Stimulated activated CD4-positive, alpha-beta T cell treated with anti-CD3 and anti-CD28 coated beads, Interleukin-4, amount 100 ng/mL, for 1 hour (primary cell): ENCODE measurements at places on chromosomes 5 and 9.

- DNase-seq = no peak
These were observed 15.3 kb downstream of the NFIB start for GRCh38 chr9:14298601-14299022.

- no peak for DNase-seq
These were observed 25.9 kb upstream of the MSANTD3 start for GRCh38 chr9:100401042-100401441.

DNA sequence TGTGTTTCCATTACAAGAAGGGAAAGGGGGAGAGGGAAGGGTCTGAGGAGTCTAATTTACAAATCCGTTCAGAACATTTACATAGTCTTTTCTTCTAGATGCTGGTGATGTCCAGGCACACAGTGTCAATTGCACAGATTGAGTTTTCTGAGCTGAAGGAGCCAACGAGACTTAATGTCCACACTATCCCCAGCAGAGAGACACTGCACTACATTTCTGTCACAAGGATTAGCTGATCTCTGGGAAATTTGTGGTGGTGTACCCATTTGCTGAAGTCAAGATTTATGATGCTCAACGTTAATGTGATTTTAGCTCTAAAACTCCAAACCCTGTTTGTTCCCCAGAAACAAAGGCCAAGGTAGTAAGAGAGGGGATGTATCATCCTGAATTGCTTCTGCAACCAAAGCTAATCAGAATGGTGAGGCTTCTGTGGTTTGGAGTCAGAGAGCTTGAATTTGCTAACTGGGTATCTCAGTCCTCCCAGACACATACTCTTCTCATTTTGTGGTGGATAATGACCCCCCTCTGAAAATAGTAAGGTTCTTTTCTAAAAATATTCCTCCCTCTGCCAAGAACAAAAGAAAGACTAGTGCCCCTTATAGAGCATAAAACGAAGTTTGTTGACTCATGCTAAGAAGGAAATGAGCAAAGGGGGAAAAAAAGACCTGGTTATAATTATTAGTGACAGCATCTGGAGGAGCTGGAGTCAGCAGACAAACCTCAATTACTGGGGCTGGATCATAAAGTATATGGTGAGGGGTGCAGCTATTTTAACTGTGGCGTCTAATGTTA, 416.9 kb downstream of the PSAT1 start:
- no peak for DNase-seq

- no peak for DNase-seq
These were observed 93.5 kb upstream of the CACNA1B start for GRCh38 chr9:137784046-137784445.

GRCh38 chr5:119288379-119289033, 67.3 kb upstream of the TNFAIP8 start:
- DNase-seq = no peak

DNA sequence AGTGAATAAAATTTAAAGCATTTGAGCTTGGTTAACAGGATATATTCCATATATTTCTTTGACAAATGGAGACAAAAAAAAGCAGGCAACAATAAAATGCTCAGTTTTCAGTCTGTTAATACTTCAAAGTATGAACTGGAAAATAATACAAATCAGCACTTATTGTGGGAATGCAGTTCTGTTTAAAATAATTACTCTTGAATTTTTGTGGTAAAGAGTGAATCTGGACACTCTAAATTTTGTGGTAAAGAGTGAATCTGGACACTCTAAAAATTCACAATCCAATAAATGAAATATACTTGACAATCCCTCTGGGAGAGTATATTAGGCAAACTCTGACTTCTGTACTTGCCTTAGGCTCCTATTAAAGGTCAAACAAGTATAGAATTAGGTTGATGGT, 141.9 kb upstream of the RASA1 start:
- no peak for DNase-seq

DNA sequence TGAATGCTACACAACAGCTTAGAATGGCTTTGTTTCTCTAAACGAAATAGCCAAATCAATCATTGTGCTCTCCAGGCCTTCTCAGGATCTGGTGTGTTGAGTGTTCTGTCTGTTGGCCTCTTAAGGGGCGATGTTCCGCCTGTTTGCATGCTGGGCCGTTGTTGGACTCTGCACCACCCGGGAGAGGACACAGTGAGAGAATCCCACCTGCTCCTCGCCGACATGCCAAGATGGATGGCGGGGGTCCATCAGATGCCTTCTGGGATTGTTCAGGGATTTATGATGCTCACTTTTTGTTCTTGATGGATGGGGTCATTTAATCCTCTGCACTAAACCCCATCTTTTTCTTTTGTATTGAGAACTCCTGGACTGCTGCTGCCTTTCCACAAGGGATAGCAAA, 159.9 kb downstream of the NTRK2 start:
- DNase-seq = no peak

- DNase-seq = no peak
These were observed 109.7 kb upstream of the LHFPL2 start for GRCh38 chr5:78758169-78758839.

DNA sequence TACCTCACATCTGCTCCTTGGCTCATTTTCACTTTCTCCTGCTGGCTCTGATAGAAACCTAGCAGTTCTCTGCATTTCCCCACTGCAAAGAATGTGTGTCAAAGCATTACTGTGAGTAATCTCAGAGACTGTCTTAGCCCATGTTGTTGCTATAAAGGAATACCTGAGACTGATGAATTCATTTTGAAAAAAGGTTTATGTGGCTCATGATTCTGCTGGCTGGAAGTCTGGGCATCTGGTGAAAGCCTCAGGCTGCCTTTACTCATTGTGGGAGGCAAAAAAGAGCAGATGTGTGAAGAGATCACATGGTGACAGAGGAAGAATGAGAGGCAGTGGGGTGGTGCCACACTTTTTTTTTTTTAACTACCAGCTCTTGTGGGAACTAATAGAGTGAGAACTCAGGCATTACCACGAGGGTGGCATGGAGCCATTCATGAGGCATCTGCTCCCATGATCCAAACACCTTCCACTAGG, 191.6 kb upstream of the CTNND2 start:
- DNase-seq = no peak

DNA sequence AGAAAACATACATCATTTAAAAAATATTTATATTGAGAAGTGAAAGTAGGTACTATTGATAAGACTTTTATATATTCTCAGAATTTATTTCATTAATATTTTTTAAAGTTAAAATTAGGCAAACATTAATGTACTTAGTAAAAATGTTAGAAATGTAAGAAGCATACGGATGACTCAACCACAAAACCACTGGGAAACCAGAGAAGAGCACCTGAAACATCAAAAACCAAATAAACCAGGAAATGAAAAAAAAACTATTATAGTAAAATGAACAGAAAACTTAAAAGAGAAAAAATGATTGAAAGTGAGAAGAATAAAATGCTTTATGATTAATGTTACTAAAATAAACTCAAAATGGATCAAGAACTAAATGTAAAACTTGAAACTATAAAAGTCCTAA, 233.2 kb upstream of the DAB2 start:
- no peak for DNase-seq

DNA sequence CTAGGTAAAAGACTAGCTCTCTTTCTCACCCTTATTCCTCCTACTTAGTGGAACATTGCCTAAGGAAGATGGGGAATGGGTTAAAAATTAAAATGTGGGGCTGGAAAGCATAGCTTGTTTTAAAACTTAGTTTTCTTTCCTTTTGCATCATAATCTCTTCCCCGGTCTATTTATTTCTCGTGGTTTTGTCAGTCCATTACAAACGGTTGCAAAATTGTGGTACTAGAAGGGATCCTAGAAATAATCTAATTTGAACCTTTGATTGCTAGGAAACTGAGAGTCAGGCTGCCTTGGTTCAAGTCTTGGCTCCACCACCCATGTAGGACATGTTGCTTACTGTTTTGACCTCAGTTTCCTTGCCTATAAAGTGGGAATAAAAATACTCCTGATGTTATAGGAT, 1.3 kb downstream of the IL31RA start:
- no peak for DNase-seq

- DNase-seq = no peak
These were observed 70.4 kb downstream of the OTP start for GRCh38 chr5:77568082-77568481.

DNA sequence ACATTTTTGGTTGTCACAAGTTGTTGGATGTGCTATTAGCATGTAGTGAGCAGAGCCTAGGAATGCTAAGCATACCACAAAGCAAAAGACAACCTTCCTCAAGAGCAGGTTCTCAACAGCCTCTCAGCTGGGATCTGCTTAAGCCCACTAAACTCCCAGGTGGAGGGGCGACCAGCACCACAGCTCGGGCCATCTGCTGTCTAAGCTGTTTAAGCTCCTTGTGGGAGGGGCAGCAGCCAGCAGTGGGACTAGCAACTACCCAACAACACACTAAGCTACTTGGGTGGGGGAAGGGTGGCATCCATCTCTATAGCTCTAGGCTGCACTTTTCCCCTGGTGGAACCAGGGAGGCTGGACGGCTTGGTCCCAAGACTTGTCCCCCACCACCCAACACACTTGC, 1052.7 kb upstream of the ARRDC3 start:
- no peak for DNase-seq

GRCh38 chr9:131277287-131277909, 1.1 kb upstream of the FAM78A start:
- DNase-seq = no peak

DNA sequence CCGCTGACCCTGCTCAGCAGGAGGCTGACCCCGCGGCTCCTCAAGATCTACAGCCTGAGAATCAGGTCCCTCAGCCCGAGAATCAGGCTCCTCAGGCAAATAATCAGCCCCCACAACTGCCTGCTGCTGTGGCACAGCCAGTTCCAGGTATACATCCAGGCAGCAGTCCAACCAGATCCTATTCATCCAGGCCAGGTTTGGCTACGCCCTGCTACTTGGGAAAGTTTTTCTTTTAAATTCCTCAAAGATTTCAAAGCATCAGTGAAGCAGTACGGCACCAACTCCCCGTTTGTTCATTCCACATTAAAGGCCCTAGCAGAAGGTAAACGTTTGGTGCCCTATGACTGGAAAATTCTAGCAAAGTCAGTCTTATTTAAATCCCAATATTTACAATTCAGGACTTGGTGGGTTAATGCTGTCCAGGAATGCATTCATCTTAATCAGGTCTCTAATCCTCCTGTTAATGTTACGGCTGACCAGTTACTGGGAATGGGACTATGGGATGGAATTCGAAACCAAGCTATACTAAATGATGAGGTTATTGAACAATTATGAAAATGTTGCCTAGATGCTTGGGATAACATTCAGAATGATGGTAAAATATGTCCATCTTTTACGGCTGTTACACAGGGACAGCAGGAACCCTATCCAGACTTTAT, 102.3 kb downstream of the SYK start:
- DNase-seq = no peak

- no peak for DNase-seq
These were observed 45.4 kb upstream of the MYOT start for GRCh38 chr5:137822158-137822764.

DNA sequence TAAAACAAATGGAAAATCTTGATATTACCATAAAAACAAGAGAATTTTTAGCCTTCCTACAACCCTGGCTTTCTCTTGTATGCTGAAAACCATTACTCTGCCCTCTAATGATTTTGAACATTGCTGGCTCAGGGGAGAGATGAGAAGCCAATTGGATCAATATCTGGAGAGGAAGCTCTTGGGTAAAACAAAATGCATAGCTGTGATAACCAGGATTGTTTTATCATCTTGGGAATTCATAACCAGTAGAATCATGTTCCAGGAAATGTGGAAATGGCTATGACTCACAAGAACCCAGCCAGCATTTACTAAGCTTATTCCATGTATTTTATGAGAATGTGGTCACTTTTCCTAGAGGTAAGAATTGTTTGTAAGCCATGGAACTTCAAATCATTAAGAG, 51.1 kb upstream of the CTNND2 start:
- no peak for DNase-seq

GRCh38 chr5:80206282-80206681, 49.6 kb downstream of the SERINC5 start:
- DNase-seq = no peak

DNA sequence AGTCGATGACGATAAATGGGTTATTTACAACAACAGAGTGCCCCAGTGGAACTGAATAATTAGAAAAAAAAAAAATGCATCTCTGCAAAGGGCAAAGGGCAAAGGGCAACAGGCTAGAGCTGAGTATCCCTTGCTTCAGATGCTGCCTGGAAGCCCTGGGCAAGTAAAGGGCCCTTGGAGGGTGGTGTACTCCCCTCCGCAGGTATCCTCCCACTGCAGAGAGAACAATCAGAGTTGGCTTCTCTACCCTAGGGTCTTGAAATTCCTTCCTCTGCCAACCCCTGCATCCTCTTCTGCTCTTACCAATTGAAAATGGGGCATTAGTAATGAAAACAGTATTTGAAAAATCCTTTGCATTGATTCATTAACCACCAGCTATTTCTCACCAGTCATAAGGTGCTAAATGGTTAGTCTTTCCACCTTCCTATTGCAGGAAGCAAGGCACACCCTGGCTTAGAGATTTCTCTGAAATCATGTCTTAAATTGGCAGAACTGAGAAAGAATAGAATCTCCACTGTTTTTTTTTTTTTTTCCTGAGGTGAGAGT, 122.6 kb downstream of the SEMA6A start:
- DNase-seq = no peak

GRCh38 chr9:549455-549997, 292.0 kb upstream of the DMRT1 start:
- DNase-seq = no peak

- no peak for DNase-seq
These were observed 253.5 kb downstream of the AOPEP start for GRCh38 chr9:94979904-94980507.

- DNase-seq = no peak
These were observed 67.2 kb downstream of the KCTD16 start for GRCh38 chr5:144237851-144238250.

DNA sequence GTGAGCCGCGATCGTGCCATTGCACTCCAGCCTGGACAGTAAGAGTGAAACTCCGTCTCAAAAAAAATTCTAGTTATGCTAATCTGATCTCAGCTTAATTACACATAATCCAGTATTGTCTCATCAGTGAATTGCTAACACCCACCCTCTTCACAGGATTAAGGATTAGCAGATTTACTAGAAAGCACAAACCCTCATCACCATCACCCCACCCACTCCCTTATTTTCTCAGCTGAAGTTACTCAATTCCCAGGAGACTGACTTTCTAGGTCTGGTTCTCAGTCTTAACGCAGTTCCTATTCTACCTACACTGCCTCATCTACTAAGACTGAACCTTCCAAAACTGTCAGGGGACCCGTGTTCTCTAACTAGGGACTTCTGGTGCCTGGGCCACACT, 9.0 kb downstream of the TOR1B start:
- DNase-seq = no peak

GRCh38 chr5:144460600-144460999, 289.9 kb downstream of the KCTD16 start:
- no peak for DNase-seq

DNA sequence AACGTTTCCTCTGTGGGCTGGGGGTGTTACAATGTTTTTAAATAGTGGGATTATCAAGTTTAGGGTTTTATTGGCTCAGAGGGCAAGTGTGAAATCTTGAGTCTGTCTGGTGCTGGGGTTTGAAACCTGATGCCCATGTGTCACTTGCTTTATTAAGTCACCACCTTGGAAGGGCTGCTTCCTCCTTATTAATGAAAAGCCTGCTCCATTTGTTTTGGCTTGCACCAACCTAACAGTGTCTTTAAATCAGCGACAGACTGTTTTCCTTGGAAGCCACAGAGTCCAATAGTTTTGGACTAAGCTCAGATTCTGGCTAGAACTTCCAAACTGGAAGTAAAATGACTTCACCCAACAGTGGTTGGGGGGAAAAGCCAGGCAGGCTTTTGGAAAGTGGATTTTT, 10.7 kb upstream of the PALM2AKAP2 start:
- no peak for DNase-seq
